ENCODE measurements at places on chromosomes 6 and 20.

DNA sequence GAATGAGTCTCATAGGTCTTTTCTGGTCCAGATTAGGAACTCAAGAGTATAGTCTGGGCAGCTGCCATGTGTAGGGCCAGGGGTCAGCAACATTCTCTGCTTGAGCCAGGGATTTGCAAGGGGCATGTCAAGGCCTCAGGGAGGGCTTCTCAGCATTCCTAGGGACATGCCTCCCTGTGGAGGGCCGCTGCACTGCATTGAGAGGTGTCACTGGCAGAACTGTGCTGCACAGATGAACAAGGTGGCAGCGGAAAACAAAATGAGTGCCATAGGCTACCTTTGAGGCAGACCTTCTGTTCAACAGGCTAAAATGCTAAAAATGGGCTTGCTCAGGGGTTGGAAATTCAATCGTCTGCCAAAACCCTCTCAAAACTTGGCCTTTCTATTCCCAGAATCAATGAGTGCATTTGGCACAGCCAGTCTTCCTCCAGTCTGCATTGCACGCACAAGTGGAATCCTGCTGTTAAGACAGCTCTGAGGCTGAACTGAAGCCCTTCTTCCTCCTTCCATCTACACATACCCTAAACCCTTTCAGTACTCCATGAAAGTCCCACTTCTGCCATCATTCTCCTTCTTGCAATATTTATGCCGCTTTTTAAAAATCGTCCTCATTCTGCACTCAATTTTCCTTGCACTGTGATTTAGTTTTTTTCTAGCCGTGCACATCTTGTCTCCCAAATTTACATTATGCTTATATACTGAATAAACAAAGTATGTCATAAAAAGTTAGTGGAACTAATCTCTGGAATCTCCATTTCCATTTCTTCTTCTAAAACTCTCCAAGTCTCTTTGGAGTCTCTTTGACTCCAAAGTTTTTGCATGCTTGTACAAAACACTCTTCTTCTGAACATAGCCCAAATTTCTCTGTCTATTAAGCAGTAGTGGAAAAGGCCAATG, 51.7 kb downstream of the SLC26A8 start:
- DNase-seq = no peak

DNA sequence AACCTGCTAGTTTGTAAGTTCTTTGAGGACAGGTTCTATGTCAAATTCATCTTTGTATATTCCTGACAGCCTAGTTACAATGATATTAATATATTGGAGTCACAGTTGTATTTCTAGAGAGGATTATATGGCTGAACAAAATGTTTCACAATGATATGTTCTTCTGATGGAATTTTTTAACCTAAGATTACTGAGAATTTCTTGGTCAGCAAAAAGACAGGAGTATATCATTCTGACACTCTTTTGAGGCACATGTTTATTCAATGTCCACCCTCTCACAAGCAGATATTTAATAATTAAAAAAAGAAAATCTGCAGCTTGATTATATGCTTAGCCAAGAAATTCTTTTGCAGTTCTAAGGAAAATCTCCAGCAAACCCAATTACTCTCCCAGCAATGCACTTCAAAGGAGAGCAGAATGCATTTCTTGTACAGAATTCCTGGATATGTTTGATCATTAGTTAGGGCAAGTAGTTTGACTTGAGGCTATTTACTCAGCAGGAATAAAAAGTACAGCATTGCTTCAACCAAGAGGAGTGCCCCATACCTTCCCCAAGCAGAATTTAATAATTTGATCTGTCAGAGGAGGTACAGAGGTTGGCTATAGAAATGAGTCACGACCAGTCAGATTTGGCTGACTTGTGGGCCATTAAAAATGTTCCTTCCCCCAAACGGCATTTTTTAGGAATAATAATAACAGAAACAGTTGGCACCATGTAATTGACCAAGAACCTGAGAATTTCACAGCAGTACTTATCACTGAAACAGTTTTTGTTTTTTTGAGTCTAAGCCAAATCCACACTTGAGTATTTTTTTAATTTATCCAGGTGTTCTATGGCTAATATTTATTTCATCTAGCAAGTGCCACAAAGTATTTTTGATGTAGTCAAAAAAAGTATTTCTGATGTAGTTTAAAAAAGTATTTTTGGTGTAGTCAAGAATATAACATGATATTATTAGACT, 508.1 kb upstream of the FLRT3 start:
- no peak for DNase-seq

DNA sequence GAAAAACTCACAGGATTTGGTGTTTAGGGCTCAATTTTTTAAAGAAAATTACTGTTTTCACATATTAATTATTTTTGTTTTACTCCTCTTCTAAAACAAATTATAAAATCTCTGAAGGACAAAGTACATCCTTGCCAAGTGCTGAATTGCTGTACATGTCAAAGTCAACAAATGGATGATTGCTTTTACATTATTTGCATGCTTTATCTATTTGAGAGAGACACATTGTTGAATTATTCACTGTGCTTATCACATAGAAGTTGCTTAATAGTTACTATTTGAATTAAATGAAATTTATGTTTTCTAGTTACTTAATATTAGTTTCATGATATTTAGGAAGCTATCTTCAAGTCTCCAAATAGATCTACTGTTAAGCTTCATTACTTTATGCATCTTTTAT, 318.6 kb upstream of the PTCHD4 start:
- no peak for DNase-seq

DNA sequence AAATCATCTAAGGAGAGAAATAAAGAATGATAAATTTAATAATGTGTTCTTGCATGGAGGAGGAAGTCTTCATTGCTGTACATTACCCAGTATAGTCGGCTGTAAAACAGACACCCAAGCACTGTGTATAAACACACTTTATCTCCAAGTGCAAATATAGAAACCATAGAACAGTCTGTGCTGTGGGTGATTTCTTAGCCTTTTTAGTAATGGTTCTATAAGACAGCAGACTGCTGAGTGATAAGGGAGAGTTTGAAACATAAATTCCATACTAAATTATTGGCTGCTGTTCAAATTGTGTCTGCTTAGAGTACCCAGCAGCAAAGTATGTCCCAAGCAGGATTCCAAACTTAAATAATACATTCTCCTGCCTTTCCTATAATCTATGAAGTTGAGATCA, 4.6 kb downstream of the FILIP1 start:
- no peak for DNase-seq

GRCh38 chr6:113690281-113691259, 166.6 kb upstream of the MARCKS start:
- DNase-seq = peak; percentile 52

- peak; percentile 46 for DNase-seq
These were observed 91.2 kb upstream of the ADTRP start for GRCh38 chr6:11869672-11870340.

GRCh38 chr6:122416825-122417224, 17.4 kb downstream of the HSF2 start:
- no peak for DNase-seq

DNA sequence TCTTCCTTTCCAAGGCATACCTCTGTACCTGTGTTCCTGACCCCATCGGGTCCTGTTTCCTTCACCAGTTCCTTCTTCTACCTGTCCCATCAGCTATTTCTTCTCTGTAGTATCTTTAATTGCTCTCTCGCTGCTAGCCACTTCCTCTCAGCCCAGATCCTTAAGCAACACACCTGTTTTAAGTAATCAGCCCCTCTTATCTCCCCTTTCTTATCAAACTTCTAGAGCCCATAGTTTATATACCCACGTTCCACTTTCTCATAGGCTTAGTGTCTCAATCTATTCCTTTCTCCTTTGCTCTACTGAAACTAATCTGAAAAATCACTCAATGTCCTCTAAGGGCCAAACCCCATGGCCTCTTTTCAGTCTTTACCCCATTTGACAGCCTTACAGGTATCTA, 239.6 kb downstream of the BTBD9 start:
- DNase-seq = no peak

GRCh38 chr6:16206595-16207037, 31.8 kb upstream of the GMPR start:
- DNase-seq = peak; percentile 60

DNA sequence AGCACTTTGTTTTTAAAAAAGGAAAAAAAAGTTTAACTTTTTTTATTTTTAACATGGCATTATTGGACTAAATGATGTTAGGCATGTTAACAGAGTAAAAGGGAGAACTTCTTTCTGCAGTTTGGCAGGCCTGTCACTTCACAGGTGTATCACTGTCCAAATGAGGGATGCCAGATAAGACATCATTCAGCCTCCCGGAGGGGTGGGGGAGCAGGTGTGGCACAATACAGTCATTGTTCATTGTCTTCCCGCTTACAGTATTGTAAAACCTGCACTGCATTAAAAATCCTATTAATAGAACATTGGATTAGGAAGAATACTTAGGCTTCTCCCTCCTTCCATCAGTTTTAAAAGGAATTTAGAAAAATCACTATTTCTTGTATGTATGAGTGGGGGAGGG, 80.7 kb downstream of the CARMIL1 start:
- DNase-seq = no peak

- DNase-seq = no peak
These were observed 166.4 kb downstream of the EPHA7 start for GRCh38 chr6:93252930-93253329.

DNA sequence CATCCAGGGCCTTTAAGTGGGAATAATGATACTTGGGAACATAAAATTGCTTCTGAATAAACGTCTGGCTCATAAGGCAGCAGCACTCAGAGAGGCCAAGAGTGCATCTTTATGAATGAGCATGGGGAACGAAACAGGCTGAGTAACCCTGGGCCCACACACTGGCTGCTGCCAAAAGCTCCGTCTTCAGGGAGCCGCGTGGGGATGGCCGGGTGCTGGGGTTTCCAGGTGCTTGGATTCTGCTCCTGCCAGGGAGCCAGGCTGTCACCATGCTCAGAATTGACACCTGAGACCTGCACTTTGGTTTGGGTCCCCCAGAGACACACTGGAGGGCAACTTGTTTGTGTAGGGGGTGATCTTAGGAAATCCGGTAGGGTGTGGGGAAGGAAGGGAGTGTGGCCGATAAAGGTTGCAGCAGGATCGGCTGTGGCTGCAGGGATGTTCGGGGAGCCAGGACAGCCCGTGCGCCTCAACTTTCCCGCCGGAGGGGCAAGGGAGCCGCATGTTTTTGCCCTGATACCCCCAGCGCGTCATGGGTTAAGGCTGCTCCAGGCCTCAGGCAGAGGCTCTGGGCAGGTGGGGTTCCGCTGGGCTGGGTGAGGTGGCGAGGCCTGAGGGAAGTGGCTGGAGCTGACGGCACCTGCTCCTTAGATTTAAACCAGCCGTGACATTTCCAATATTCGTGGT, 101.8 kb downstream of the YTHDF1 start:
- no peak for DNase-seq

GRCh38 chr20:15289337-15289736, 951.9 kb upstream of the FLRT3 start:
- DNase-seq = no peak

- DNase-seq = no peak
These were observed 42.4 kb downstream of the POPDC3 start for GRCh38 chr6:105137388-105137787.

DNA sequence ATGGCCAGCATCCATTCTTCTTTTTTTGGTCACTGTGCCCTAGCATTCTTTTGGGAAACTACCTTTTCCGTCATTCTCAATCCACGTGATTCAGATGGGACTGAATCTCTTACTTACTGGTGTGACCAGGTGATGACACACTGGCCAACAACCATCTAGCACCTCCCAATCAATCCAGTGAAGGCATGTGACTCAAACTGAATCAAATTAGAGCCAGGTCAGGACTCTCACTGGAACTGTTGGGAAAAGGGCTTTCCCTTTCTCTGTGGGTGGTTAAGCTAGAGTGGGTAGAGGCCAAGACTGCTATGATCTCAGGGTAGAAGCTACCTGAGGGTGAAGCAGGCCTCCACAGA, 36.2 kb upstream of the ZMYND8 start:
- no peak for DNase-seq

DNA sequence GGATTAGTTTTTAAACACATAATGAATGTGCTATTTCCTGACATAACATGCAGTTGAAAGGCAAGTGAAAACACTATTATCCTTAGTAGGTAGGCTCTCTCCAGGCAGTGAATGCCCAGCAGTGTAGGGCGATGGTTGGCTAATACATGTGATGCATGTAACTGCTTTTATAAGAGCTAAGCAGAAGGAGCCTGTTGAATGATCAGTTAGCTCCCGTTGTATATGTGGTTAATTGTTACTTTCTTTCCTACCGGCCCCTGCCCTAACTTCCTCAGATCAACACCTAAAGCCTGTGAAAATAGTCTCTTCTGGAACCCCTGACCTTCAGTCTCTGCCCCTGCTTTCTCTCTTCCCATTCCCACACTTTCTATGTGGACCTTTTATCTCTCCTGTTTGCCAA, 10.5 kb downstream of the SOX4 start:
- no peak for DNase-seq

GRCh38 chr6:100686216-100686615, 194.9 kb downstream of the ASCC3 start:
- no peak for DNase-seq

DNA sequence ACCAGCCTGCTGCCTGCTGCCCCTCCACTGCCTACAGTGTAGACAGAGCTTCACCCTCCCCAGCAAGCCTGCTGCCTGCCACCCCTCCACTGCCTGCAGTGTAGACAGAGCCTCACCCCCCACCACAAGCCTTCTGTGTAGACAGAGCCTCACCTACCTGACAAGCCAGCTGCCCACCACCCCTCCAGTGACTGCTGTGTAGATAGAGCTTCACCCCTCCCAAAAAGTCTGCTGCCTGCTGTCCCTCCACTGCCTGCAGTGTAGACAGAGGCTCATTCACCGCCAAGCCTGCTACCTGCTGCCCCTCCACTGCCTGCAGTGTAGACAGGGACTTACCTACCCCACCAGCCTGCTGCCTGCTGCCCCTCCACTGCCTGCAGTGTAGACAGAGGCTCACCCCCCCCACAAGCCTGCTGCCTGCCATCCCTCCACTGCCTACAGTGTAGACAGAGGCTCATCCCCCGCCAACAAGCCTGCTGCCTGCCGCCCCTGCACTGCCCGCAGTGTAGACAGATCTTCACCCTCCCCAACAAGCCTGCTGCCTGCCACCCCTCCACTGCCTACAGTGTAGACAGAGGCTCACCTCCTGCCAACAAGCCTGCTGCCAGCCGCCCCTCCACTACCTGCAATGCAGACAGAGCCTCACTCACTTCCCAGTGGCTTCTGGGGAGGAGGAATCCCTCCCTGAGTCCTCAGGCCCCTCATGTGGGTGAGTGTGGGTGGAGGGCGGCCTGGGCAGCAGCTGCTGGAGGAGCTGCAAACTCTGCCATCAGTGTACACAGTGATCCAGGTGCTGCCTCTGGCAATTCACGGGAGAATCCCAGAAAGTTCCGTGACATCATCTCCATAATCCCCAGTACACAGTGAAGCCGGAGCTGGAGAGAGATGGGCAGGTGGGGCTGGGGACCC, 140.9 kb downstream of the DLL1 start:
- no peak for DNase-seq

GRCh38 chr6:1708820-1709219, 99.1 kb downstream of the FOXC1 start:
- no peak for DNase-seq

DNA sequence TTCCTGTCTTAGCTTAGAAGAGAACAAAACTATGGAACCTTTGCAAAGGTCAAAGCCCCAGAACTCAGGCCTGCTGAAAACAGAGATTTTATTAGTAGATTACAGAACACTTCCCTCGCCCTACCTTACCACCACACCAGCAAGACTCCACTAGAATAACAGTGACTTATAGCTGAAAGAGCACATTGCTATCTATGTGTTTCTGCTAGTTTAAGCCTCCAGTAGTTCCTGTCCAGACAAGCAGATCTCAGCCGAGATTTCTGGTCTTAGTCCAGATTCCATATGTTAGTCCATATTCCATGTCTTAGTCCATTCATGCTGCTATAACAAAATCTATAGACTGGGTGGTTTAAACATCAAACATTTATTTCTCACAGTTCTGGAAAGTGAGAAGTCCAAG, 412.3 kb upstream of the ID4 start:
- no peak for DNase-seq

- no peak for DNase-seq
These were observed 915 bp downstream of the CLVS2 start for GRCh38 chr6:122996794-122997505.

All from fibroblast of the conjunctiva (primary cell).